ENCODE measurements at places on chromosomes 4 and X. TPM values are rescaled to one million over a fixed set of nuclear protein-coding genes. Genes with fewer than 3 reads are reported as not detected.

ZNF630 gene
- total RNA-seq: 3.0 TPM

- no peak for DNase-seq
Observed at GRCh38 chr4:154183264-154183663, 308.3 kb downstream of the DCHS2 start.

PAGE5 gene
- not detected for total RNA-seq

- no peak for DNase-seq
Observed at GRCh38 chr4:39433878-39434492, 24.7 kb downstream of the RPL9 start.

DNA sequence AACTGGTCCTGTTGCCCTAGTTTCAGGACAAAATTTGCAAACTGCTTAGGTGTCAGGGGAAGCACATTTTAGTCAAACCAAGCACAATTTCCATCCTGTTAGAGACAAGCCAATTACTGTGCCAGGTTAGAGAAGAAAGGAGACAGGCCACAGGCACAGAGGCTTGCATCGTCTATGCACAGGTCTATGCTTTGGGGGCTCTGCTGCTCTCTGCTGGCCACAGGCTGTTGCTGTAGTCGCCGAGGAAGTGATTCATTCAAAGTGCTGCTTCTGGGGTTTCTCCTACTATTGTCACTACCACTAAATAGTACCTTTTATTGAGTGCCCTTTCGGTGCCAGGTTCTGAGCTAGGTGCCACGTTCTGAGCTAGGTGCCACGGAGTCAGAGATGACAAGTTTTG, 45.5 kb downstream of the VGLL1 start:
- DNase-seq: peak; percentile 38

GRCh38 chrX:30787012-30787411, 102.0 kb downstream of the TAB3 start:
- DNase-seq: no peak

DNA sequence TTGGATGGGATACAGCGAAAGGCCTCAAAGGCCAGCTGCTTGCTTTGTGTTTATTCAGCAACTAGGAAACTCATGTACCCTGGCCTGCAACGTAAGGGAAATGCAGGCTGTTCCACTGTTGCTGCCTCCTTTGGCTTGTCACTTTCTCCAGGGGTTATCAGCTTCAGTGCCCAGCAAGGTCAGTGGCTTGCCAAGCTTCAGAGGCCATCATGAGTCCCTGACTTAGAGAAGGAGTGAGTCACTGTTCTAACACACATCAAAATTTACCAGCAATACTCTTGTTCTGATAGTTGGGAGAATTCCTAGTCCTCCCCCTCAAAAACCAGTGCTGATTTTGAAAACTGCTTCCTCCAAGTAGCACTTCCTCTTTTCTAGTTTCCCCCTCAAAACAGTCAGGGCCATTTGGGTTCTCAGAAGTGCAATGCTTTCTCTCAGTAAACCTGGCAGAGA, 250.8 kb downstream of the ARHGAP24 start:
- no peak for DNase-seq

GUCY1A1 gene
- 0.57 TPM for total RNA-seq

DNA sequence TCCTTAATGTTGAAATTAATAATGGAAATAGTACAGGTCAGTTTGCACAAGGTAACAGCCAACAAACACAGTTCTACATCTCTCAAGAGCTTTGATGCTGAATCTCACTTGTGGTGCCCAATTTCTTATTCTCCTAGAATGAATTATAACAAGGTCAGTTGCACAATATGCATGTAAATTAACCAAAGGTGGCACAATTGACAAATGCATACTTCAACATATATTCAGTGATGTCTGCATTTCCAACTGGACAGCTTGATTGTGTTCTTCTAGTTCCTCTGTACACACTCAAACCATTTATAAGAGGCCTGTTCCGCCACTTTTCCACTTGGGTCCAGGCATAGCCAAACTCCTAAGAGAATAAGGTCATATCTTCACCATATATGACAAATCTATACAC, 210.3 kb upstream of the EPHA5 start:
- no peak for DNase-seq

DNA sequence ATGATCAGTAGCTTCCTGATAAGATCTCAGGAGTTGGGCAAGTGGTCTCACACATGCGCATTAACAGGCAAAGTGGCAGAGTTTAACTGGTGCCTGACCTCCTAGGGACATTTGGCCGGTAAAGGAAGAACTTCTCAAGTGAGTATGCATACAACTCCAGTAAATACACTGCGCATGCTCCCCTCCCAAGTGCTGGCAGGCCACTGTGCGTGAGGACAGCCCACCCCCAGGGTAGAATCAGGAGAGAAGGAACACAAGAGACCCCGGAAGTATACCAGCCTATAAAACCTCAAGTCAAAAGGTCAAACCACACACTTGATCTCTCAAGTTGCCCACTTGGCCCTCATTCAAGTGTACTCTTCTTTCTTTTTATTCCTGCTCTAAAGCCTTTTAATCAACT, 225.5 kb upstream of the ANKRD50 start:
- DNase-seq: no peak

Measured in Panc1 (cell line).